ENCODE measurements at places on chromosomes 2 and 18.

DNA sequence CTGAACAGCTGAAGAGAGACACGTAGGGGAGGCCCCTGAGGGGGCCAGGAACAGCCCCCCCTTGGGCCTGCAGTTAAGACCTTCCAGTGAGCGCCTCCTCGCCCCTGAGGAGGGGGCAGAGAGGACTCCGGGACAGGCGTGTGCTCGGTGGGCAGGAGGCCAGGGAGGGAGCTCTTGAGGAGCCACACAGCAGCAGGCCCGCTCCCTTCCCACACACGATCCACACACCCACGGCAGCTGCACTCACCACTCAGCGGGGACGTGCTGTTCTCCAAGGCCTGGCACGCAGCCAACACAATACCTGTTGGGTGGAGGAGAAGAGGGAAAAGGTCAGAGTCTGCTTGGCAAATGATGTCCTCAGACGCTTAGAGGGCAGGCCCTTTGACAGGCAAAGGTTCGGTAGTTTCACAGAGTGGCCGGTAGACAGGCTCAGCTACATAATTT lies 39.0 kb downstream of the TGFA start:
- no peak for DNase-seq

- no peak for DNase-seq
Measured at GRCh38 chr2:152427902-152428301, 92.9 kb downstream of the FMNL2 start.

DNA sequence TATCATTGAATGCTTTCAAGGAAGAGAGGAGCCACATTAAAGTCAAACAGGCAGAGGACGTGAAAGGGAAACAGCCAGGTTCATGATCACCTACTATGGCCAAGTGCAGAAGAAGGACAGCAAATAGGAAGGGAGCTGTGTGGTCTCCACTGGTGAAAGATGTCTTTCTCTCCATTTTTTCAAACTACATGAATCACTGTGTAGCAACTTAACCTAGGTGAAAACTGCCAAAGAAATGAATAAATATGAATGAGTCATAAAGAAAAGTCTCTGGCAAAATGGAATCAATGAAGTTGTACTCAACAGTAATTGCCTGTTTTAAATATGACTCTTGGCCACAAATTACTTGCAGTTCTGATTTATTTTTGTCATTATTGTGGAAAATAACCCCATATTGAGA lies 452.6 kb upstream of the PKDCC start:
- no peak for DNase-seq

DNA sequence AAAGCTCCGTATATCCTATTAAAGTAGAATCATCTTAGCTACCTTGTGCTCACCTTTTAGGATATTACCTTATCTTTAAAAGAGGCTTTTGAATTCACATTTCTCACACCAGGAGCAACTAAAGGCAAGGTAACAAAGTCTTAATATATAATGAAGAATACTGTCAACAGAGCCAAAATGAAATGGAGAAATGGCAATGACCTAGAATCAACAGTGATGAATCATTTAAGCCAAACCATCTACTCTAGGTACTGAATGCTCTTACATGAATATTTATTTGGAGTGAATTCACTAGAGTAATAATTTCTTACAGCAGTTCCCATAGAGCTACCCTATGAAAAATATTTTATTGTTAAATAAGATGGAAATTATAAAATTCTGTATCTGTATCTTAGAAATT lies 421.0 kb downstream of the RND3 start:
- DNase-seq, result no peak

- DNase-seq, result no peak
Measured at GRCh38 chr18:75868031-75868430, 440.5 kb upstream of the SMIM21 start.

DNA sequence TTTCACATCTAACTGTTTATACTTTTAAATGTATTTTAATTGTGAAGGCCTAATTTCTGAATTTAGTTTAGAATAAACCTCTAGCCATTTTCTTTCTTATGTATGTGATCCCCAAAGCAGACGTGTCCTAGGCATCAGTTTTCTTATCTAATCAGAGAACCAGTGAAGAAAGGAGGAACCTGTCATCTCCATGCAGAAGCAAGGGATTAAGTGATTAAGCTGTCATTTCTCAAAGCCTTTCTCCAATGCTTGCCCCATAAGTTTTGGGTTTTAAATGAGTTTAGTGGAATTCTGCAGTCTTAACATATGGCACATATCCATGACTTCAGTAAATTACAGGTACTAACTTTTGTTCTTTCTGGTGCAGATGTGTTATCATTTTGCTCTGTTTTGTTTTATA lies 190.4 kb downstream of the PLCL1 start:
- DNase-seq, result no peak

- DNase-seq, result no peak
Measured at GRCh38 chr18:79513381-79514081, 117.8 kb downstream of the NFATC1 start.

- DNase-seq, result no peak
Measured at GRCh38 chr2:37947306-37947705, 22.2 kb downstream of the RMDN2 start.

- no peak for DNase-seq
Measured at GRCh38 chr18:11339188-11339775, 189.9 kb upstream of the PIEZO2 start.

DNA sequence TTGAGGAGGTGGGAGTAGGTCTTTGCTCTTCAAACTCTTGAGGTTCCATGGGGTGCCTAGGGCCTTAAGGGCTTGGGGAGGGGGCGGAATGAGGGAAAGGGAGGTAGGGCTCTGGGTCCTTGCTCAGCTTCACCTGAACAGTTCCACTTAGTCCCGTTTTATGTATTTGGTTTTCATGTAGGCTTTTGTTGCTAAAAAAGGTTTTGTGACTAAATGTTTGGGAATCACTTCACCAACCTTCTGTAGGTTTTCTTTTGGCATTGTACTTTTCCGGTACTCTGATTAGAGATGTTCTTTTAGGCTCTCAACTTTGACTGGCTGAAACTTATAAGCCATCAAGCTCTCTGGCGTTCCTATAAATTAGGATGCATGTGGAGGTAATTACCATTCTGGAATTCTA lies 108.1 kb downstream of the MYCN start:
- no peak for DNase-seq

DNA sequence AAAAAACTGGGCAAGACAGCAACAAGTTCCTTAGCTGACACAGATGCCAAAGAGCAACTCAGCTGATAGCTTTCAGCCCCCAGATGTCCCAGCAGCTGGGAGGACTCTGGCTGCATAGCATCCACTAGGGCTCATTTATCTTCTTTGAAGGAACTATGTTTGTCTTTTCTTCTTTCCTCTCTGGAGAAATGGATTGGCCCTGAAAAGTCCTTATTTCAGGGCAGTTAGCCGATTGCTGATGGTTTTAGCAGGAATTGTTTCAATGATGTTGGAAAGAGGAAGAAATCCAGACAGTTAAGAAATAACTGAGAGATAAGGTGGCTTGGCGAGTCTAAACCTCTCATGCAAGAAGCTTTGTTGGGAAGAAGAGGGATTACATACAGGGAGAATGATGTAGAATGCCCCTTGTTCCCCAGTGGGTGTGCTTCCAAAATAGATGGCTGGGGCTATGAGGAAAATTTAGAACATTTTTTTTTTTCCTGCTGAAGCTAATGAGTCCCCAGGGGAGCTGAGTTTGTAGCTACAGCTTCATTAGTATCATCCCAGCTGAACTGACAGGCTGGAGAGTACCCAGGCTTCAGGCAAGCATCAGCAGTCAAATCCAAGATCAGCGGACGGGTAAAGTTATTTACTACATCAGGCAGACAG lies 33.6 kb upstream of the SERPINE2 start:
- no peak for DNase-seq

Measured in bone marrow (tissue), 2 donors.